ENCODE measurements at places on chromosomes 1 and 21.

- no peak for DNase-seq
Measured at GRCh38 chr1:155125946-155126555, 1.6 kb upstream of the EFNA1 start.

GRCh38 chr21:32437729-32438128 lies 25.2 kb downstream of the EVA1C start:
- DNase-seq = no peak

DNA sequence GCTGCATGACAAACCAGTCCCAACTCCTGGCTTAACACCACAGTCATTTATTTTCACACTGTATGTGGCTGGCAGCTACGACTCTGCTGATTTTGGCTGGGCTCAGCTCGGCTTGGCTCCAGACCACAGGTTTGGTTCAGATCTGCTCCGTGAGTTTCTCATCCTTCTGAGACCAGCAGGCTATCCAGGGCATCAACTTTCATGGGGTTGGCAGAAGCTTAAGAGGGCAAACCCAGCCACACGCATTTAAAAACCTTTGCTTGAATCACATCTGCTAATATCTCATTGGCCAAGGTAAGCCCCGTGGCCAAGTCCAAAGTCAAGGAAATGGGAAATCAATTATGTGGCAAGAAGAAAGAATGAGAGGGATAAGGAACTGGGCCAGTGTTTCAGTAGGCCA lies 574.2 kb downstream of the MATN1 start:
- DNase-seq = no peak

GRCh38 chr1:46011121-46011695 lies 121.2 kb downstream of the PIK3R3 start:
- no peak for DNase-seq

DNA sequence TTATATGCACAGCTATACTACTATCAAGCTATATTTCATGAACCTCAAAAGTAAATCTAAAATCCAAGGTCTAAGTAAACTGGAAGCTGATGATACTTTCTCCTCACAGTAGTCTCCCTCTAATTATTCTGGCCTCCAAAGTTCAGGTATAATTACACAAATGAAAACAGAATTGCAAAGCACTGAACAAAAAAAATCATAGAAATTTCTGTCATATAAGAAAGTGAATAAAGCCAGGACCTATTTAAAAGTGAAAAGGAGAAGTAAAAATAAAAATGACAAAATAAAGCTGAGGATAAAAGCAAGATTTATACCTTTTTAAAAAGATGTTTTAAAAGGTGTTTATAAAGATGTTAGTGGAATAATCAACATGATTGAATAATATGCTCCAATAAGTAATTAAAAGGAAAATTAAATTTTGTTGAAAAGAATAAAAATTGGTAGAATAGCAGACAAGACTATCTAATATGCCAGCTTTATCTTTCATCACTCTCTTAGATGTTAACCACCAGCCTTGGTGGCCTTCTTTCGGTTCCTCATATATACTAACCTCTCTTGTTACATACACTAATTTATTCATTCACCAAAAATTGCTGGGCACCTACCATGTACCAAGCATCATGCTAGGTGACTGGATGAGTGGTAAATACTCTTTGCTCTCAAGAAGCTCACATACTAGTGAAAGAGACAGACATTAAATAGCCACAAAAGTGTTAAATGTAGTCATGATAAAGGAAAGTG lies 25.1 kb downstream of the SHCBP1L start:
- DNase-seq = no peak

- no peak for DNase-seq
Measured at GRCh38 chr1:172638885-172639831, 19.7 kb upstream of the FASLG start.

- DNase-seq = no peak
Measured at GRCh38 chr1:54323921-54324250, 82.3 kb downstream of the SSBP3 start.

DNA sequence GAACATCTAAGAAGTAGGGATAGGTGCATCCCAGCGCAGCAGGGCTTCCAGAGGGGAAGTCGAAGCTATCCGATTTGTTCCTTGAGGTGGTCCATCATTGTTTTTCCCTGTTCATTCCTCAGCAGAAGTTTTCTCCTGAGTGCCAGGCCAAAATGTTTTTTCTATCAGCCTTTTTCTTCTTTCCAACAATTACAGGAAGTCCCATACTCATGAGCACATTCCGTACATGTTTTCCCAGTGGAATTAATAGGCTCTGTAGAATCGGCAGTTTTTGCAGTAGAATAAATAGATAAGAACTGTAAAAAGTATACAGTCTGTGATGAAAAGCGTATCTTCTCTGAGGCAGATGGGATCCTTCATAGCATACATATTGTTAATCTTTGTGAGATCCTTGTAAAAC lies 24.8 kb downstream of the CD101 start:
- no peak for DNase-seq

- DNase-seq = no peak
Measured at GRCh38 chr1:68378296-68379084, 71.3 kb downstream of the RPE65 start.

Data from NCI-H446 (cell line).